ENCODE measurements at places on chromosomes 7 and 10.
A peak's percentile ranks its signal among the peaks of the same experiment; 100 is the strongest.

- no peak for DNase-seq
These were observed 1.5 kb downstream of the NIPSNAP2 start for GRCh38 chr7:55965805-55966421.

GRCh38 chr7:150778738-150779301 lies 21.3 kb downstream of the TMEM176B start:
- peak; percentile 70 for DNase-seq

DNA sequence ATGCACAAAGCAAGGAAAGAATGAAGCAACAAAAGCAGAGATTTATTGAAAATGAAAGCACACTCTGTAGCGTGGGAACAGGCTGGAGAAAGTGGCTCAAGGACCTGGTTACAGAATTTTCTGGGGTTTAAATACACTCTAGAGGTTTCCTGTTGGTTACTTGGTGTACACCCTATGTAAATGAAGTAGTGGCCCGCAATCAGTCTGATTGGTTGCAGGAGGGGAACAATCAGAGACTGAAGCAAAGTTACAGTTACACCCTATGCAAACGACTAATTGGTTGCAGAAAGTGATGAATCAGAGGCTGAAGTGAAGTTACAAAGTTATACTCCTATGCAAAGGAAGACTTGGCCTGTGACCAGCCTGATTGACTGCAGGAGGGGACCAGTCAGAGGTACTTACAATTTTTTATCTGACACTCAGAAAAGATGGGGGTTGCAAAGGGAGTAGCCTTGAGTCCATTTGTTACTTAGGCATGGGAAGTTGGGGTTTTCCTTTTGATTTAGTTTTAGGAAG lies 3.6 kb upstream of the MTPN start:
- DNase-seq, result peak; percentile 8

- no peak for DNase-seq
These were observed 20.8 kb downstream of the SPOCK2 start for GRCh38 chr10:72067463-72068125.

DNA sequence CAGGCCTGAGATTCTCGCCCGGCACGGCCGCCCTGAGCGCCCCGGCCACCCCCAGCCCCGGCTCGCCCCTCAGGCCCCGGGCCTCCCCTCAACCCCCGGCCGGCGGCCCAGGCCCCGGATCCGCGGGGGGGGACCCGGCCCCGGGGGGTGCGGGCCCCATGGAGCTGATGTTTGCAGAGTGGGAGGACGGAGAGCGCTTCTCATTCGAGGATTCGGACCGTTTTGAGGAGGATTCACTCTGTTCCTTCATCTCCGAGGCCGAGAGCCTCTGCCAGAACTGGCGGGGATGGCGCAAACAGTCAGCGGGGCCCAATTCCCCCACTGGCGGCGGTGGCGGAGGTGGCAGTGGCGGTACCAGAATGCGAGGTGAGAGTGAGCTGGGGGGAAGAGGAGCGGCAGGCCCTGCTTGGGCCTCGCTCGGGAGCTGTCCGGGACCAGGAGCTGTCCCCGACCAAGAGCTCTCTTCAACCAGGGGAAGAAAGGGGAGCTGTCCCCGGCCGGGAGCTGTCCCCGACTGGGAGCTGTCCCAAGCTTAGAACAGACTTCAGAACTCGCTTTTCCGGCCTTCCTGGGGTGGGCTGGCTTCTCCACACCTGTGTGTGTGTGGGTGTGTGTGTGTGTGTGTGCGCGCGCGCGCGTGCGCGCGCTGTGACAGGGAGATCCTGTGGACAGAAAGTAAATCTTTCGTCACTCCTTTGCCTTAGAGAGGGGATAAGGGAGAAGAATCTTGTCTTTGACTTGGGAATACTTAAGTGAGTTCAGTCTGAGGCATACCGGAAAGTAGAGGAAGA lies 510 bp downstream of the ZSWIM8 start:
- peak; percentile 24 for DNase-seq

GRCh38 chr7:12601302-12601869 lies 30.9 kb downstream of the SCIN start:
- DNase-seq, result no peak

DNA sequence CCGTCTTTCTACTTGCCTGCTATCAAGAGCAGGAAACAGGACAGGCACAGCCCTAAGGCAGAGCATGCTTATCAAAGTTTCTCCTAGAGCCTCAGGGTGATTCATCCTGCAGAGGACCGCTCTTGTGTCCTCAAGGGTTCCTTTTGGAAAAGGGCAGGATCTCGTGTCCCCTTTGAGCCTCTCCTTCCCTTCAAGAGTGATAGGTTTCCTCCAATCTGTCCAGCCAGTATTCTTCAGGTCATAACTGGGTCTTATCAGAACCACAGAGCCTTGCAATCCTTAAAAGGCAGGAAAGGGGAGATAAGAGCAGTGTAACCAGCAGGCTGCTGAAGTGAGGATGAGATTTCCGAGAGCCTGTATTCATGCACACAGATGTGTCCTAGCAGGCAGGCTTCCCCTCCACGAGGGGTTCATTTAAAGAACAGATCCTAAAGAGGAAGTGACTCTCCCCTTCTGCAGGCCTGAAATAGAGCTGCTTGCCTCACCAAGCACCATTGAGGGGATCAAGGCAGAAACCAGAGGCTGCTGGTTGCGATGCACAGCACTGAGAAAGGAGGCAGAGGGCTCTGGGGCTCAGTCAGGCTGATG lies 90.5 kb upstream of the SVIL start:
- no peak for DNase-seq

DNA sequence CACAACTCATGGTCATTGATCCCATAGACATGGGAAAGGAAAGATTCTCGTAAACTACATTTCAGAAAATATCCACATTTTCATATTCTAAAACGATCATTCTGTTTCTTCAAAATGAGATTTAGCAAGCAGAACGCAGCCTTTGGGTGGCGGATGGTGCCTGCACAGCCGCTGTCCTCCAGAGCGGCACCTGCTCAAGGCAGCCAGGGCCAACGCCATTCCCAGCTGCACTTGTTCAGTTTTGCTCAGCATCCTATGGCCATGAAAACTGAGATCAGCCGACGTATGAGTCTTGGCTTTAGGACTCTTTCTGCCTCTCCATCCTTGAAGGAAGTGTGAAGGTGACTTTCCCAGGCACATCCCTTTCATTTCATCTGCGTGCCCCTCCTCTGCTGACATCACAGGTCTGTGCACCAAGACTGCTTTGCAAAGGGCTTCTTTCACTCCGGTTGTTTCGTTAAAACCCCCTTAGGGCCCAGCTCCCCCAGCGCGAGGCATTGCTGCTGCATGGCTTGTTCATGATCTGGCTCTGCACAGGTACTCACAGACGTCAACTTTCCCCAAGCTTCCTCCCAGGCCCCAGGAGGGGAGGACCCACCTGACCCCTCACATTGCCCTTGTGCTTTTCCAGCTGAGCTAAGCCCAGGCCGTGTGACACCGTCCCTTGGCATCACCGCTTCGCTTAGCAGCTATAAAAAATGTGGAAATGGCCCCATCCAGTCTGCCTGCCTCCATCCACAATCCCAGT lies 37.2 kb downstream of the TCERG1L start:
- no peak for DNase-seq

GRCh38 chr10:101162677-101163076 lies 31.6 kb downstream of the TLX1 start:
- DNase-seq, result no peak
